AG04449 (cell line): ENCODE measurements at places on chromosomes 7 and 10.
A peak's percentile ranks its signal among the peaks of the same experiment; 100 is the strongest.

- DNase-seq: no peak
These were observed 162.9 kb upstream of the AOAH start for GRCh38 chr7:36887233-36887632.

- no peak for DNase-seq
These were observed 711 bp downstream of the NAMPT start for GRCh38 chr7:106283831-106284713.

DNA sequence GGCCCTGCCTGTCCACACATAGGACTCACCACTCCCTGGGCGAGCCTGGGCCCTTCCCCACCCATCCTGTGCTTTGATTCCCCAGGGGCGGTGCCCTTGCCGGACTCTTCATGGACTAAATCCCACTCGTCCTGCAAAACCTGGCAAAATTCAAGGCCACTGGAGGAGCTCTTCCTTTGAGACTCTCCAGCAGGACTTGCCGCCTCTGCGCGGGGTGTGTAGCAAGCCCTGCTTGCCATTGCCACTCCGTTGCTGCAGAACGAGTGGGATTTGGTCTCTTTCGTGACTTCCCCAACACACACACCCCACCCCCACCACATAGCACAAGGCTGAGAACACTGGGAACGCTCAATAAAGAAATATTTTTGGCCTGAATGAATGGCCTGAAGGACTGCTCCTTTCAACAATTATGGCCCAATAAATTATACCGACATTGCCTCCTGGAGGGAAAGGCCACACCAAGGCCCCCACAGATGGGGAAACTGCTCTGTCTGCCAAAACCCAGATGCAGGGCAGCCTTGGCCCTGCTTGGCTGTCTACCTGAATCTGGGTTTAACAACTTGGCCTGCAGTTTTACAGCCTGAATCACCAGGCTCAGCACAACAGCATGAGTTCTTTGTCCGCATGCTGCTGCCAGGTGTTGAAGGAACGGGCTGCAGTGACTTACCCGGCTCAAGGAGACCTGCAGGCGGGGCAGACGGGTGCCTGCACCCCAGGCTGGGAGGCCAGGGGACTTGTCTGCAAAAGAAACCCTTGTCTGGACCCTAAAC is 72.8 kb upstream of the KAT6B start:
- peak; percentile 7 for DNase-seq

DNA sequence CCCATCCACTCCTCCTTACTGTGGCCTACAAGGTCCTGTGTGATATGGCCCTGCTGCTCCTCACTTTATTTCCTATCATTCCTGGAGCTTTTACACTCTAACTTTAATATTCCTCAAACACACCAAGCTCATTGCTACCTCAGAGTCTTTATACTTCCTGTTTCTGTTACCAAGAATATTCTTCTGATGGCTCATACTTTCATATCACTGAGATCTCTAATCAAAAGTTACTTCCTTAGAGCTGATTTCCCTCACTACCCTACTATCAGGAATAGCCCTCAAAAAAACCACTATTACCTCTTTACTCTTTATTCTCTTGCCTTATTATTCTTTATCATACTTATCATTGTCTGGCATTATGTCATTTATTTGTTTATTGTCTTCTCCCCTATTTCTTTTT is 5.8 kb upstream of the PPP3CB start:
- DNase-seq: no peak

DNA sequence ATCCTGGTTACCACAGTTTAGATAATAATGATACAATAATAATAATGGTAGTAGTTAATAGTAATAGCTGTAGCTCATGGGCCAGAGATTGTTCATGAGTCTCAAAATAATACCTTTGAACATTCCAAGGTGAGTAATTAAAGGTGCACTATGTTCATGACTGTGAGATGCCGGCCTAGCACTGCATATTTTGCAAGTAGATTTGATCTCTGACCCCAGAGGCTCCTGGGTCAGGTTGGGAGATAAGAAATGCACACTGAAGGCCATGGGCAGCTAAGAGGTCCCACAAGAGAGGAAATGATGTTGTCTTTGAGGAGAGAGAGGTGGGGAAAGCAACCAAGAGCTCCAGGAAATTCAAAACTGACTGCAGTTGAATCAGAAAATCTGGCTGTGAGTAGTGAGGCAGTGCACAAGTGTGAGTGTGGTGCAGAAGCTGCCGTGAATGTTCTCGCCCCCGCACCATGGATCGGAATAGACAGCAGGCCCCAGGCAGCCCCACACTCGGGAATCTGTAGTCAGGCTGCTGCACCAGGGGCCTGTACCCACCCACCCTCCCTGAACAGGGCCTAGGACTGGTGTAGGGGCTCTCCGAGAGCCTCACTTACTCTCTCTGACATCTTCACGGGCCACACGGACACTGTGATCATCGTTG is 11.9 kb downstream of the CPXM2 start:
- no peak for DNase-seq

GRCh38 chr7:70589590-70589989 is 542.4 kb upstream of the GALNT17 start:
- no peak for DNase-seq

- DNase-seq: no peak
These were observed 7.1 kb upstream of the C10orf105 start for GRCh38 chr10:71726580-71727104.

DNA sequence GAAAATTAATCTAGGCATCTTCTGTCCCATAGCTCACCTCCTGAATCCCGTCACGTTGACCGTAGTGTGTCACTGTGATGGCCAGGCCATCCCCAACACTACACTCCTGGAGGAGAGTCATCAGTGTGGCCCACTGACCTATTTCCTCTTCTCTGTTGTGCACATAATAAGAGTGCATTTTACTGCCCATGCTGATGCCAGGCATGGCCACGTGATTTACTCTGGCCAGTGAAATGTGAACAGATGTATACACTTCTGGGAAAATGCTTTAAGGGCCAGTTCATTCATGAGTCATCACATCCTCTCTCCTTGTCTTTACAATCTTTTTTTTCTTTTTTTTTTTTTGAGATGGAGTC is 101.9 kb upstream of the PIP4K2A start:
- DNase-seq: no peak

DNA sequence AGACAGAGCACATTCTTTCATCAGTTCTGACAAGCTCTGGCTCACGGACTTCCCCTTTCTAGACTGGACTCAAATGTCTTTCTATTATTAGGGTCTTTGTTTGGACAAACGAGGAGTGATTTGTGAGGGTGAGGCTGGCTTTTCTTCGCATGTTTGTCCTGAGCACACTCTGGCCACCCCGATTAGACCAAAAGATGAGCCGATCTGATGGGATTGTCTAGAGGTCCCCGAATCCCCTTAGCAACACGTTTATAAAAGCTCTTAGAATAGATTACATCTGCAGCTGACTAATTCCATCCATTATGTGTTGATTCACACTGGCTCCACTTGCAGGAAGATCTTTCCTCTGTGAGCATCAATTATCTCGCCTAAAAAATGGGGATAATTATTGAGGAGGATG is 675.4 kb upstream of the AUTS2 start:
- DNase-seq: no peak

DNA sequence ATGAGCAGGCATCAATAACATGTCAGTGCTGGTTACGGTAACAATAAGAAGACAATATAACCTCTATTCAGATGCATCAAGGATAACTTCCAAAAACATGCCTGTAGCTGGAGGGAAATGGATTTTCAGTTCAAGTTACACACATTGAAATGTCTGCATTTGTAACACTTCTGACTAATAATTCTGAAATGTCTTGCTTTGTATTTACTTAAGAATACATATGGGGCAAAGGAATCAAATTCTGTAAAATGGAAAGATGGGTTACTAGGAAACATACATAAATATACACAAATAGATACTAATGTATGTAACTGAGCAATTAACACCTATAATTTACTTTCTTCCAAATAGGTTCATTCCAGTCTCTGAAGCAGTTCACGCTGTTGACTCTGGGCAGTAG is 18.6 kb upstream of the MTPN start:
- DNase-seq: no peak

DNA sequence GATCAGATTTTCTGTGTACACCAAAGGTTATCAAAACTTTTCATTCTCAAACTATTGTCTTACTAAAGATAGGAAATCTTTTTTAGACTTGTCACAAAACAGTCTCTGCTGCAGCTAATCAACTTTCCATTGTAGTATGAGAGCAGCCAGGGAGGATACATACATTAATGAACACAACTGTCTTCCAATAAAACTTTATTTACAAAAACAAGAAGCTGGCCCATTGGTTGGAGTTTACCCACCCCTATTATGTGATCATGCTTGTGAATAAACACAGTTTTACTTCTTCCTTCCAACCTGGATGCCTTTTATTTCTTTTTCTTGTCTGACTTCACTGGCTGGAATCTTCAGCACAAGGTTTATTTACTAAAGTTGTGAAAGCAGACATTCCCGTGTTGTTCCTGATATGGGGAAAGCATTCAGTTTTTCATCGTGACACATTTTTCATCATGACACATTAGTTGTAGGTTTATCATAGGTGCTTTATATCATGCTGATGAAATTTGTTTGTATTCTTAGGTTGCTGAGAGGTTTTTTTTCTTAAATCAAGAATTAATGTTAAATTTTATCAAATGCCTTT is 98.5 kb upstream of the CDK13 start:
- DNase-seq: no peak

DNA sequence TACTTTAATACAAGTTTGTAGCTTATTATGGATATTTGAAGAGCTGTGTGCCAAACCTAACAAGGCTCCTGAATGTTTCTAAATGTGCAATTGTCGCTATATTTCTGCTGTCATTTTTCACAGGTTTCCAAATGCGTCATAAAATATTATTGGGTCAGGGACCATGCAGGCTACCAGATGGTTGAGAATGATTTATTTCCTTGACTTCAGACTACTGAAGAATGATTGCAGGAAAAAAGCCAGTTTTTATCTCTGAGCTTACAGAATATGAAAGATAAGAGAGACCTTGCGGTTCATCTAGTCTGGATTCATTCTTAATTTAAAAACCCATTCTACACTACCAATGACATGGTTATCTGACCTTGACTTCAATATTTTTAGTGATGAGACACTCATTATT is 55.2 kb downstream of the TSPAN12 start:
- DNase-seq: no peak

GRCh38 chr7:13551503-13551902 is 438.0 kb downstream of the ETV1 start:
- no peak for DNase-seq

DNA sequence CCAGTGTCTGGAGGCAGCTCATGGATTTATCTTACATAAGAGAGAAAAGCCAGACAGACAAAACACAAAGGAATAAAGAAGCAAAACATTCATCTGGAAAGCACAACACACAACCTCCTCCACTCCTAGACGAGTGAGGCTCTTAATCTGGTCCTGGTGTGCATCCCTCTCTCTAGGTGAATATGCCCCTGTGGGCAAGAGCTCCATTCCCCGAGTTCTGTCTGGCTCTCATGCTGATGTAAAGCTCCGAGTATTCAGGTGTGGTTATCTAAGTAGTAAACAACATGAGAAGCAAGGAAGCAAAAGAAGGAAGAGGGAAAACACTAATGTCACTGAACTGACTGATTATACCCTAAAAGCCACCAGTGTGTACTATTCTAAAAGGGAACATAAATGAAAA is 47.9 kb upstream of the FEZF1 start:
- no peak for DNase-seq

DNA sequence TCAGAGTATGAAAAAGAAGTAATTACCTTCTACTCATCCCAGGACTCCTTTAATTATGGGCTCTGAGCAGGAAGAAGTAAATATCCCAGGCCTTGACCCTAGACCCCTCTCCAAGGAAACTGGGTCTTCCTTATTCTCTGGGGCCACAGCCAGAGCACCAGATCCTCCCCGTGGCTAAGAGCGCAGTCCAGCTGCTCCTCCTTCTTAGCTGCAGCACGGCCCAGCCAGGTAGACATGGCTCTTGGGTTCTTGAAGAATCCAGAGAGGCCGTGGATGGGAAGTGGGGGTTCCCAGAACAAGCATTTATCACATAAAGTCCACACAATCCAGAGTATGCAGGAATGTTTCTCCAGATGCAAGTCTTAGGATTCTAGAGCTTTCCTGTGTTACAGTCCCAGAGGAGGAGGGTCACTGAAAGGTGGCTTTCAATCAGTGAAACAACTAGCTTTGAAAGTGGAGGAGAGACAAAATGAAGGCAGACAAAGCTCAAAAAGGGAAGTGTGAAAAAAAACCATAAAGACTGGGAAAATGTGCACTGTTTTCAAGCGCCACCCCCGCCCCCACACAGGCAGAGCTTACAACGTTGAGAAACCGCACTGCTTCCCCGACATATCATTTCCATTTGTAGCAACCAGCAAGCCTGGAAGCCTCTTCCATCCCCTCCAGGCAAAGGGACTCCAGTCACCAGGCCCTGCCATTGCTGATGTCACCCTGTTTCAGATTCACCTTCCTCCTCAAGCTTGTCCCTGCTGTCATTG is 396.5 kb upstream of the MKI67 start:
- no peak for DNase-seq

GRCh38 chr7:74454925-74455288 is 1.2 kb downstream of the GTF2IRD1 start:
- no peak for DNase-seq

GRCh38 chr7:152596824-152597223 is 79.1 kb downstream of the XRCC2 start:
- no peak for DNase-seq

- DNase-seq: no peak
These were observed 57.1 kb downstream of the RELN start for GRCh38 chr7:103932389-103932788.

DNA sequence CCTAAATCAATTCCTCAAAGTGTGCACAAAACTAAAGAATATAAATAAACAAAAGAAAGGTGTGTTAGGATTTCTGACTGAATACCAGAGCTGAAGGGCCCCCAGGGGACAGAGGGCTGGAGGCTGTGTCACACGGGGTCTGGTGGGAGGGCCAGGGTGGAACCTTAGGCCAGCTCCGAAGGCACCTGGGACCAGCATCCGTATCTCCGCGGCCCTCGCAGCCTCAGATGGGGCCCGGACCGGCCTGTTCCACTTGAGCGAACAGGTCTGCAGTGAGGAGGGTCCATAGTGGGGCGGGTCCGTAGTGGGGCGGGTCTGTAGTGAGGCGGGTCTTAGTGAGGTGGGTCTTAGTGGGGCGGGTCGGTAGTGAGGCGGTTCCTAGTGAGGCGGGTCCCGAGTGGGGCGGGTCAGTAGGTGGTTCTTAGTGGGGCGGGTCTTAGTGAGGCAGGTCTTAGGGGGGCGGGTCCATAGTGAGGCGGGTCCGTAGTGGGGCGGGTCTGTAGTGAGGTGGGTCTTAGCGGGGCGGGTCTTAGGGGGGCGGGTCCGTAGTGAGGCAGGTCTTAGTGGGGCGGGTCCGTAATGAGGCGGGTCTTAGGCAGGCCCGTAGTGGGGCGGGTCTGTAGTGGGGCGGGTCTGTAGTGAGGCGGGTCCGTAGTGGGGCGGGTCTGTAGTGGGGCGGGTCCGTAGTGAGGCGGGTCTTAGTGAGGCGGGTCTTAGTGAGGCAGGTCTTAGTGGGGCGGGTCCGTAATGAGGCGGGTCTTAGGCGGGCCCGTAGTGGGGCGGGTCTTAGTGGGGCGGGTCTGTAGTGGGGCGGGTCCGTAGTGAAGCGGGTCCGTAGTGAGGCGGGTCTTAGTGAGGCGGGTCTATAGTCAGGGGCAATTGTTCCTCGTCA is 15.1 kb downstream of the GPR146 start:
- DNase-seq: no peak

DNA sequence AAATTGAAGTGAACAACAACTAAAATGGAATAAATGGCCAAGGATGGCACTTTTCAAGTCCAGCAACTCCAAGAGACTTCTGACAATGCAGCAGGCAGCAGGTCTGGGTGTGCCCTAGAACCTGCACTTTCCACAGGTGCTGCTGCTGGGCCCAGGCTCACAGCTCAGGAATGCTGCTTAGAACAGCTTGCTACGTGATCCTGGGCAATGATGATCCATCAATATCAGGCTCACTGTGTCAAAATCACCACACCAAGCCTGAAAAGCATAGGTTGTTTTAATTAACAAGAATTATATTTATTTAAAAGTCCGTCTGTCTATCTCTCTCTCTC is 148.4 kb downstream of the TNS3 start:
- no peak for DNase-seq
